Hair follicular keratinocyte (primary cell): ENCODE measurements at places on chromosomes 5 and 9. TPM values are rescaled to one million over a fixed set of nuclear protein-coding genes. Genes with fewer than 3 reads are reported as not detected.

ADAMTSL1 gene
- total RNA-seq: 6.6 and 9.3 TPM in 2 replicates

PCDHGA3 gene
- total RNA-seq: 0.04 and 0.08 TPM in 2 replicates

GABRA6 gene
- not detected in 2 replicates for total RNA-seq

IRX2 gene
- 32.3 and 41.1 TPM in 2 replicates for total RNA-seq

NUP188 gene
- 32.5 and 45.4 TPM in 2 replicates for total RNA-seq

PCSK5 gene
- 0.34 and 1.1 TPM in 2 replicates for total RNA-seq

FCN2 gene
- total RNA-seq: not detected in 2 replicates

FGF1 gene
- 0.19 TPM in 1 of 2 replicates, not detected in the other for total RNA-seq
